ENCODE measurements at places on chromosomes 3 and 15. TPM values are rescaled to one million over a fixed set of nuclear protein-coding genes. Genes with fewer than 3 reads are reported as not detected.
A peak's percentile ranks its signal among the peaks of the same experiment; 100 is the strongest.

The CMTM8 gene
- 1.5 TPM for total RNA-seq

The ZNF501 gene
- total RNA-seq, result 1.7 TPM

The ZPLD1 gene
- total RNA-seq, result 0.27 TPM

The OSBPL10 gene
- total RNA-seq, result 2.2 TPM

The NANOGP8 gene
- total RNA-seq, result 0.78 TPM

The GHSR gene
- total RNA-seq, result 0.36 TPM

The AADACL2 gene
- not detected for total RNA-seq

GRCh38 chr3:10647376-10647775 is 142.0 kb upstream of the ATP2B2 start:
- ATAC-seq, result no peak

- ATAC-seq, result no peak
Observed at GRCh38 chr3:17258823-17259436, 374.2 kb downstream of the PLCL2 start.

- ATAC-seq, result peak; percentile 39
Observed at GRCh38 chr3:61008998-61009380, 242.3 kb downstream of the FHIT start.

DNA sequence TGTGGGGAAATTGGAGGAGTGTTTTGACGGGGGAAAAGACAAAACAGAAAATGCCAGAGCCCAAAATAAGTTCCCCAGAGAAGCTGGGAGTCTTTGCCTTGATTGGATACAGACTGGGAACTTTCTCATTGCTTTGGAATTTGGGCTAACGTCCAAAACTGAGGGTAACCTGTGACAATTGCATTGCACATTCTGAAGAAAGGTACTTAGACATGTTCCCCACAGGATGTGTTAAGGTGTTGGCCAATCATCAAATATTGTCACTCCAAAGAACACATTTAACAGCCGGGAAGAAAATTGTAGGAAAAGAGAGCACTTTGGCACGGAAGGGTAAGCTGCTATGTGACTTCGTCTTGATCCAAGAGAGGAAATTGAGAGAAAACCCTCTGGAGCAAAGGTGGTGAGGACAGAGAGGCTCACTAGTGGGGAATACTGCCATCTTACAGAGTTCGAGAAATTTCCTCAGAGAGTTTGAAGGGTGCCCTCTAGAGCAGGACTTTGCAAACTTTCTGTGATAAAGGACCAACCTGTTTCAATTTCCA is 619.5 kb upstream of the TBL1XR1 start:
- no peak for ATAC-seq

- ATAC-seq, result peak; percentile 62
Observed at GRCh38 chr3:114584734-114585371, 291.0 kb downstream of the TIGIT start.

GRCh38 chr15:82095803-82096202 is 50.0 kb upstream of the MEX3B start:
- no peak for ATAC-seq

- ATAC-seq, result peak; percentile 79
Observed at GRCh38 chr3:193190146-193190786, 50.8 kb upstream of the PLAAT1 start.

DNA sequence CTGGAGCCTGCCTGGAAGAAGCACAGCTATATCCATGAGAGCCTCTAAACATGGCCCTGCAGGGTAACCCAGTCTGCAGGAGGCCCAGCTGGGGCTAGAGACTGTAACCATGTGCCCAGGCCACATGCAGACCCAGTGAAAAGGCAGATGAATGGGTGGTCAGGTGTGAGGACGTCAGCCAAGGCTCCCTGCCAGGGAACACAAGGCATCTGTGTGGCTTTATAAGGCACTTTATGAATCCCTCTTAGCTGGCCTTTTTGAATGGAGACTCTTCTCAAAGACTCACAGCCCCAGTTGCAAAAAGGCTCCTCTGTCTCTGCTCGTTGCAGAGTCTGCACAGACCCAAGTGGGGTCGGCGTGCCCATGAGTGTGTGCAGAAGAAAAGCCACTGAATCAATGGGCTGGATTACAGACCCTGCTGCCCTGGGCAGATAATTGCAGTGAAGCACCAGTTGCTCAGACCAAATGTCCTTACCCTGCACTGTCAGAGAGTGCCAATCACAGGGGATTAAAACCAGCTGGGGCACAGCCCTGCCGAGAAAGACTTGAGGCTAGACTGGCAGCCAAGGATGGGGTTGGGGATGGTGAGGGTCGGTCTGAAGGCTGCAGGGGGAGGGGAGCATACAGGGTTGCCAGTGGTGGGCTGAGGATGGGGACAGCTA is 154.2 kb downstream of the RAB11A start:
- no peak for ATAC-seq

GRCh38 chr3:111548756-111549155 is 6.8 kb downstream of the CD96 start:
- ATAC-seq, result no peak

- no peak for ATAC-seq
Observed at GRCh38 chr15:58446521-58446920, 14.7 kb downstream of the LIPC start.

- ATAC-seq, result no peak
Observed at GRCh38 chr3:182912474-182912873, 67.9 kb downstream of the DCUN1D1 start.

DNA sequence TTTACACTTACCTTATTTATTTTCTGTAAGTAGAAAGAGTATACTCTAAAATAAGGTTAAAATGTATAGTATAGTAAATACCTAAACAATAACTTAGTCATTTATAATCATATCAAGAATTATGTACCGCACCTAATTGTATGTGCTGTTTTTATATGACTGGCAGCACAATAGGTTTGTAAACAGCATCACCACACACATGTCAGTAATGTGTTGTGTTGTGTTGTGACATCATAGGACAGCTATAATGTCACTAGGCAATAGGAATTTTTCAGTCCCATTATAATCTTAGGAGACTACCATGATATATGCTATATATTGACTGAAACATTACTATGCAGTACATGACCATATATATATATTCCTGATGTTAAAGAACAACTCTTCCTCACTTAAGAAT is 99.9 kb upstream of the CNTN4 start:
- ATAC-seq, result no peak

DNA sequence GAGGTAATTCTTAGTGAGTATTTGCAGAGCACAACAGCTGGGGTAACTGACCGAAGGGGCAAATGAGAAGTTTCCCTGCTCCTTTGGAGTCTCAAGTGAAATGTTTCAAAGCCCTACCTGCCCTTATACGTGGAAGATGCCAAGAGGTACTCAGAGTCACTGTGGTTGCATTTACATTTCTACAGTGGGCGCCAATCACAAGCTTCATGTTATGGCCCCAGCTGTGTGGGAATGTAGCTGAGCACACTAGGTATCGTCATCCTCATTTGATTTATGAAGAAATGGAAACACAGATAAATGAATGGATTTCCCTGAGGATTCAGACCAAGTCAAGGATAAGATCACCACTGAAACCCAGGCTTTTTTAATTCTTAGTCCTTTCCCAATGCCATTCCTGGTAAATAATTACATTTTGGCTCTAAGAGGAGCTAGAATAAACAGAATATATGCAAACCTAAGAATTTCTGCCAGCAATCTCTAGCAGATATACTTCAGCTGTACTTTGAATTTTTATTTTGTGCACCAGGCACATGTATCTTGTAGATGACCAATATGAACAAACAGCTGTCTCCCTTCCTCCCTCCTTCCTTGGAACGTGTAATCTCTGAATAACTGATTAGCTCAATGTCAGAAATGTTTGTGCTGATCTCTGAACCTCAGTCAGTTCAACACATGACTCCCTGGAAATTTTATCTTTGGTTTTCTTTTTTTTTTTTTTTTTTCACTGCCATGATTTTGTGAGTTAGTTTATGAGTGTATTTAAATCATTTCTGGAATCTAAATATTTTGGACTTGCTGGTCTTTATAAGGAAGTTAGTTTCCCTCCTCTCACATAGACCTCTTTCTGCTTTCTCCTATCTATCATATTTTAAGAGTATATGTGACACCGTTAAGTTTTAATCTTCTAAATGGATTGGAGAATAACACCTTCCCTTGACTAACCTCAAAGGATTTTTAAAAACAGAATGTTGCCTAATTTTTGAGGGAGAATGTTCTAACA is 69.2 kb downstream of the MAP2K5 start:
- no peak for ATAC-seq

DNA sequence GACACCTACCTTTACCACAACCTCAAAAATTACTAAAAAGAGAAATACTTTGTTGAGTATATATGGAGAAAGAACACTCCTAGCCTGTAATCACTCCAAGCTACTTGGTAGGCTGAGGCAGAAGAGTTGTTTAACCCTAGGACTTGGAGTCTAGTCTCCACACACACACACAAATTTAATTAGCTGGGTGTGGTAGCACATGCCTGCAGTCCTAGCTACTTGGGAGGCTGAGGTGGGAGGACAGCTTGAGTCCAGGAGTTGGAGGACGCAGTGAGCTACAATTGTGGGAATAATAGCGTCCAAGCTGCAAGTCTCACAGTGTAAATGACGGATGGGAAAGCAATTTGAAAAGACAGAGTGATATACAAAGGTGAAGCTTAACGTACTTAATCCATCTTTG is 50.5 kb downstream of the LDHAL6B start:
- ATAC-seq, result no peak

- ATAC-seq, result no peak
Observed at GRCh38 chr15:57540211-57540610, 51.5 kb upstream of the MYZAP start.

DNA sequence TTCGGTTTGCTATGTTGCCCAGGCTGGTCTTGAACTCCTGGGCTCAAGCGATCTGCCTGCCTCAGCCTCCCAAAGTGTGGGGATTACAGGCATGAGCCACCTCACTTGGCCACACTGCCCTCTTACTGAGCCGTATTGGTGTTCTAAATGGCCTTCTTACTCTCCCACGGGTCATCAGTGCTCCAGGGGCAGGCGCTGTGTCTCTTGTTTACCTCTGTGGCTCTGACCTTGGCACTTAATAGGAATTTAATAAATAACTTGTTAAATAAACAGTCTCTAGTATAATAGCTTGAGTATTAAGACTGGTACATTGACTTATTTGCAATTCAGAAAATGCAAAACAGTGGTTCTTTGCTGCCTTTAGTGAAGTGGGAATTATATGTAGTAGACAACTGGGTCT is 13.7 kb downstream of the FLNB start:
- ATAC-seq, result no peak

GRCh38 chr3:181056136-181056732 is 66.7 kb upstream of the DNAJC19 start:
- peak; percentile 94 for ATAC-seq

GRCh38 chr15:33074942-33075341 is 119.6 kb downstream of the FMN1 start:
- no peak for ATAC-seq

DNA sequence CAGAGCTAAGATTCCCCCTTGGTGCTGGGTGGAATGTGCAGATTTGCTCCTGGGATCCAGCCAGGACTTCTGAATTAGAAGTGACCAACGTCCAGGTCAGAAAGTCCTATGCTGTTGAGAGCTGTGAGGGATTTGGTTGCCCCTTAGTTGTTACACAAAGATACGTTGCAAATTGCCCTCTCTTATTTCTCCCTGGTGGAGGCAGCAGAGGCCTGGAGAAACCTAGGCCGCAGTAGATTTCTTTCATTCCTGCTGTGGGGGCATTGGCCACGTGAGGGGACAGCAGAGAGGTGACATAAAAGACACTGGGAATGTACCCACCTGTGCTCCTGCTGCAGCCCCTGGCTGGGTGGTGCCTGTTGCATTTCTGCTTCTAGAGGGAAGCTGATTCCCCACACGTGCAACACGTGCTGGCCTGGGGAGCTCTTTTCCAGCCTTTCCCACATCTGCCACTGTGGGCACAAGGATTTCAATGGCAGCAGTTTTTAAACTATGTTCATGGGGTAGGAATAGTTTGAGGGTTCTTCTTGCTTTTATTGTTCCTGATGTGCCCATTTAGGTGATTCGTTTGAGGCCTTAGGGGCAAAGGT is 65.7 kb downstream of the SYNM start:
- no peak for ATAC-seq

DNA sequence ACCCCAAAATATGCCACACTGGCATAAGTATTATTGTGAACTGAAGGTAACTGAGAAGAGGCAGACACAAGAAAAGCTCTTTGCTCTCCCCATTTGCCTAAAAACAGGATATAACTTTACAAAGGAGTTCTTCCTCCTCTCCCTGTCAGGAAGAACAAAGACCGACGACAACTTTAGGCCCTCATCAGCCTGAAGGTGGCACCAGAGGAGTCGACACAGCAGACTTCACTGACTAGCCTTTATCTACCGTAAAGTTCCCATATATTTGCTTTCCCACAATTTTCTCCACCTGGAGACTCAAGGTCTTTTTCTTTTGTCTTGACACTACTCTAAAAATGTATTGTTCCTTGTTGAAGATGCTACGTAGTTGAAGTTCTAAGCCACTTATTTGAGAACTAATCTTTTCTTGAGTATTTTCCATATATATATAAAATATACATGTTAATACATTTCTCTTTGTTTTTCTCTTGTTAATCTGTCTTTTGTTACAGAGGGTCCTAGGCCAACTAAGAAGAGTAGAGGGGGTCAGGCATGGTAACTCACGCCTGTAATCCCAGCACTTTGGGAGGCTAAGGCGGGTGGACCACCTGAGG is 16.2 kb upstream of the XIRP1 start:
- no peak for ATAC-seq

GRCh38 chr3:143535994-143536784 is 312.1 kb downstream of the SLC9A9 start:
- ATAC-seq, result no peak

GRCh38 chr3:194103983-194104751 is 31.8 kb upstream of the HES1 start:
- no peak for ATAC-seq

DNA sequence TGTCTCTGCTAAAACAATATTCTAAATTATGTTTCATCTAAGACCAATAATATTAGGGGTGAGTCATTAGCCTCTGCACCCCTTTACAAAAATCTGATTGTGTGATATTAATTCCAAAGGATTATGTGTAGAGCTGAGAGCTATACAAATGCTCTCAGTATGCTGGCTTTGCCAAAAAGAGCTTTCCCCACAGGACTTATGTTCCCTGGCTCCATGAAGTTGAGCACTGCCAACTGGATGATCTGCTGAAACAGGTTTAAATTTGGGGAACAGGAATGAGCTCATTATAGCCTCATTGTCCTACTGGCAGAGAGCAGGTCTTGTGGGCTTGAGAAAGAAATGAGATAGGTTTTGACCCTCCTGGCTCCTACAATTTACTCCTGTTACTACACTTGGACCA is 347.8 kb upstream of the LMCD1 start:
- ATAC-seq, result no peak

- ATAC-seq, result no peak
Observed at GRCh38 chr3:123688241-123688747, 103.4 kb upstream of the HACD2 start.

Data from motor neuron (in vitro differentiated cells).